ENCODE measurements at places on chromosomes 1 and 21. TPM values are rescaled to one million over a fixed set of nuclear protein-coding genes. Genes with fewer than 3 reads are reported as not detected.

The TGFB2 gene
- 15.5 TPM for polyA plus RNA-seq

The CD1E gene
- 0.11 TPM for polyA plus RNA-seq

The TFF2 gene
- polyA plus RNA-seq = not detected

The IGSF9 gene
- 19.9 TPM for polyA plus RNA-seq

The FLG2 gene
- polyA plus RNA-seq = 0.15 TPM

The MPZ gene
- 5.1 TPM for polyA plus RNA-seq

The S100A7A gene
- polyA plus RNA-seq = not detected

DNA sequence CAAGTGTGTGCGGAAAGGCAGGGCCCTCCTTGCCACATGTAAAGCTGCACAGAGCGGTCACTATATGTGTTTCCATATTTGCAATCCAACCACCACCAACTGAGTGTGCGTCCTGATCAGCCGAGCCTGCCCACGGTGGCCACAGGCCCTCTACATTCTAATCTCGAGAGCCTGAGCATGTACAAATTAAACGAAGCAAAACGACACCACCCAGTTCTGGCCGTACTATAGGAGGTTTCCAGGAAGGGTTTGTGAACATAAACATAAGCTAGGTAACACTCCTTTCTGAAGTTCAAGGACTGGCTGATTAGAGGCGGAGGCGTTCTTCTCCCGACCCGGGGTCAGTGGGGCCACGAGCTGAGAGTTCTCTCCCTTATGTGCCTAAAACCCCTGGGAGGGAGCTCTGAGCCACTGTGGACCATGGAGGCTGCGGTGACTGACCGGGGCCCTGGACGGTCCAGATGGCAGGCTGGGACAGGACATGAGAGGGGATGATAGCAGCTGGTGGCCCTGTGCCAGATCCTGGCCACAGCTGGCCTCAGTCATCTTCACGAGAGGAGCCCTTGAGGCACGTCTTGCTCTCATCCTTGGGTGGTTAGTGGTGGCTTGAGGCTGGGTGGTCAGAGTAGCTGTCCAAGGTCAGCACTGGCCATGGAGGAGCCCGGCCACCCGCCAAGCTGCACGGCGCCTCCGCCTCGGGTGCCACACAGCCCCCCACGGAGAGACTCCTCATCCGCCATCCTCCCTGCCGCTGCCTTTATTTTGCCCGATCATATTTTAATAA, 39.1 kb upstream of the TRAPPC10 start:
- no peak for DNase-seq

DNA sequence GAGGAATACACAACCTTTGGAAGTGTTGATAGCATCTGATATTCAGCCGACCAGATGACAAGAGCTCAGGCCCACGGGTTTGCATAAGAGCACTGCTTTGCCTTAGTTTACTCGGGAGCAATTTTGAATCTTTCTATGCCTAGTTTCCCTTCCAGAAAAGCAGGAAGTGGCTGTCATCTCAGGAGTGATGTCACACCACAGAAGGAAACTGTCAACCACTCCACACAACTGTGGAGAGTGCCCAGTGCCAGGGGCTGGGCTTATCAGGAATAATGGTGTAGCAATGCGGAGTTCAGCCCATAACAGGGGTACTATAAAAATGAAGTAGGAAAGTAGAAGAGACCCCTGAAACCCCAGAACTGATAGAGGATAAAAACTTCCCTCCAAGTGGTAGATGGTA, 28.4 kb downstream of the NTPCR start:
- no peak for DNase-seq

GRCh38 chr1:188169971-188170370, 1341.2 kb downstream of the PLA2G4A start:
- DNase-seq = no peak

GRCh38 chr1:42817440-42817767, 207 bp upstream of the SVBP start:
- DNase-seq = no peak

GRCh38 chr1:41758500-41758899, 160.2 kb downstream of the HIVEP3 start:
- no peak for DNase-seq

GRCh38 chr21:36893581-36893980, 72.9 kb downstream of the HLCS start:
- no peak for DNase-seq

GRCh38 chr1:115677182-115677555, 35.4 kb downstream of the VANGL1 start:
- DNase-seq = peak; percentile 56
